ENCODE measurements at places on chromosomes 6 and 20.

GRCh38 chr6:358432-358831, 33.1 kb upstream of the IRF4 start:
- DNase-seq, result no peak

DNA sequence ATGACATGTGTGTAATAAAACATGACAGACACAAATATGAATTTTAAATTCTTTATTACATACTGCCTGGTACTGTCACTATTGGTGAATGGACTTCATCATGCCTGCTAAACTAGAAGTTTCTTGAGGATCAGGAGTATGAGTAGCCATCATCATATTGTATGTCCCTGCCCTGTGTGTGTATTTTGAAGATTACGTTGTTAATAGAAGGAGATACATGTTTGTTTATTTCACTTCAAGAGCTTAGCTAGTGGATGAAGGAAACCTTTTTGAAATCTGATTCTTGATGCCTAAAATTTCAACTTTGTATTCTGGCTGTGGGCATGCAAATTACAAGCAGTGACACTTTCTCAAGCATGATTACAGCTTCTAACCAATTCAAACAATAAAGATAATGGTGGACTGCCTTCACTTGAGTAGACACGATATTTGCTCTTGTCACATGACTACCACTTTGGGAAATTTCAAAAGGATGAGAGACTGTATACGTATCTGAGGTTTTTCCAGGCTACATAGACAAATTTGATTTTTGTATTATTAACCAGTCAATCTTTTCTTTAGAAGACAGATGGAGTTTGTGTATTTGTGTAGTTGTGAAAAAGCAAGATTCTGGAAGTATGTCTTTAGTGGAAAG, 3.5 kb downstream of the TBPL1 start:
- DNase-seq, result no peak

DNA sequence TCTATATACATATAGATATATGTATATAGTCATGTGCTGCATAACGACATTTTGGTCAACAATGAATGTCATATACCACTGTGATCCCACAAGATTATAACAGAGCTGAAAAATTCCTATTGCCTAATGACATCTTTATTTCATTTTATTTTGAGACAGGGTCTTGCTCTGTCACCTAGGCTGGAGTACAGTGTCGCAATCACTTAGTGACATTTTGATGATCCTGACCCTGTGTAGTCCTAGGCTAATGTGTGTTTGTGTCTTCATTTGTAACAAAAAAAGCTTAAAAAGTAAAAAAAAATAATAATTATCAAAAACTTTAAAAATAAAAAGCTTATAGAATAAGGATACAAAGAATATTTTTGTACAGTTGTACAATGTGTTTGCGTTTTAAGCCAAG, 4.0 kb upstream of the FAM8A1 start:
- DNase-seq, result no peak

DNA sequence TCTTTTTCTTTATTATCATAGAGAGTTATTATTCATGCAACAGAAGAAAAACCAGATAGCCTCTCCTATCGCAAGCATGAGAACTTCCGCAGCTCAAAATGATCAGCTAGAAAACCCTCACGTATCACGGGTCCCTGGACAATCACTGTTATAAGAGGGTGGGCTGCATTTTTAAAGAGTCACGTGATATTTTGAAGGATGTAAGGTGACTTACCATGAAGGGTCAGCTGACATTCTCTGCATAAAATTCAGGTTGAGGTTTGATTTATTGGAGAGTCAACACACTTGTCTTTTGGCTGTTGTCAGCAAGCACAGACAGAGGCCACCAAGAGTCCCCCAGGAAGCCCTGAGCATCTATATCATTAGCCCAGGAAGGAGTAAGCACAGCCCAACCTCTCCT, 39.5 kb downstream of the ID4 start:
- DNase-seq, result no peak

DNA sequence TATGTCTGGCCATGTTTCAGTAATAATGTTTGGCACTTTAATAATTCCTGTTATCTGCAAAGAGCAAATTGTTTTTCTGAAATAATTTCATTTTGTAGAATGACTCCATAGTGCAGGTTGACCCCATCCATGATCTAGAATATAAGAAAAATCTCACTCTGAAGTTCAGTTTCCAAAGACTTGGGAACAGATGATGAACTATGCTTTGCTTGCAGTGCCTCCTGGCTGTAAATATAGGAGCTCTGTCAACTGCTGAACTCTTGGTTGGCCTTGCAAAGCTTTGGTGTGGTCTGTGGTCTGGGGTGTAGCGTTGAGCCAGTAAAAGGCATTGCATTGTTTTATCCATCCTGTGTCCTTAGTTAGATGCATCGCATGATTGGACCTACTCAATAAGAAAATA, 104.0 kb downstream of the PLCB4 start:
- no peak for DNase-seq

DNA sequence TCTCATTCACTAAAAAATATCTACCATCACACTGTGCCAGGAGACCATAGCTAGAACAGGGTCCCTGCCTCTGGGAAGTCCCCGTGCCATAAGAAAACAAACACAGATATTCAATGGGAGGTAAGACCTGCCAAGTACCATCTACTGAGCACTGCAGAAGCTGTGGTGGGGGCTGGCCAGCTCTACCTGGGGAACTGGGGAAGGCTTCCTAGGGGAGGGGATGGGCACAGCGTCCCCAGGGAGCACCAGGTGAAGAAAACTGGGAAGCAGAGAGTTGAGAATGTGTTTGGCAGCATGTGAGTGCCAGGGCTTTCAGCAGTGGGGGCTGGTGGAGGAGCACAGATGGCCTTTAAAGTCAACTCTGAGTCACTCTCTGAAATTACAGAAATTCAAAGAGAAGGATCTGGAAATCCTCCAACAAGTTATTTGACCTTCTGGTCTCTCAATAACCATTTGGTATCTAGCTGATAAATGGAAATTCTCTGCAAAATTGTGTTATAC, 85.2 kb downstream of the SHLD1 start:
- no peak for DNase-seq

DNA sequence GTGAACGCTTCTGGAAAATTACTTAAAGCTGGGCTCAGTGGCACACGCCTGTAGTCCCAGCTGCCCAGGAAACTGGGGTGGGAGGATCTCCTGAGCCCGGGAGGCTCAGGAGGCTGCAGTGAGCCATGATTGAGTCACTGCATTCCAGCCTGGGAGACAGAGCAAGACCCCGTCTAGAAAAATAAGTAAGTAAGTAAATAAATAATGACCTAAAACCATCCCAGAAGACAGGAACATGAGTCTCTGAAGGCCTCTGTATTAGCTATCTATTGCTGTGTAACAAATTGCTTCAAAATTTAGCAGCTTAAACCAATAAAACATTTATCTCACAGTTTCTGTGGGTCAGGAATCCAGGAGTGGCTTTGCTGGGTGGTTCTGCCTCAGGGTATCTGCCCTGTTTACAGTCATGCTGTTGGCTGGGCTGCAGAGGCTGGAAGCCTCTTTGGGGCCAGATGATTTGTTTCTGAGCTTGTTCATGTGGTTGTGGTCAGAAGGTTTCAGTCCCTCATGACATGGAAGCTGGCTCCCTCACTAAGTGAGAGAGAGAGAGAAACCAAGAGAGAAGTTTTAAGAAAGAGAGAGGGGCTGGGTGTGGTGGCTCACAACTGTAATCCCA, 48.4 kb upstream of the NCOA3 start:
- peak; percentile 66 for DNase-seq

DNA sequence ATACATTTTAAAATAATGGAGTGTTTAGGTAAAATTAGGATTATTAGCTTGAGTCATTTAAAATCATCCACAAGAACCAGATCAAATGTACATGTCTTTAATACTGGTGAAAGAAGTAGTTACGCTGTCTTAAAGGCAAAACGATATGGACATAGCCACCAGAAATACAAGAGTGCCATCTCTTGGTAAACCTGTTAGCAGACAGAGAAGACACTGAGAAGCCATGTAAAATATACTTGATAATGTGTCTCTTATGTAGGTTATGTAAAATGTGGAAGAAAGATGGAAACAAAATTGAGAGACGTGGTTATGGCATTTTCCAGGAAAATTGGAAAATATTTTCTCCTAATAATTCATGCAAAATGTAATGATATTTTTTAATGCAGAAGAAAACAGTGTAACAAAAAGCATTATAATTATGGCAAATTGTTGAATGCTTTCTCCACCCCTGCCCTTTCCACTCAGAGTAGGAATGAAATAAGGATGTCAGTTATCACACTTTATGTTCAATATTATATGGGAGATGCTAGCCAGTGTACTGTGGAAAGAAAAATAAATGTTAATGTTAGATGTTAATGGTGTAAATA, 12.2 kb upstream of the SLC17A2 start:
- DNase-seq, result no peak

DNA sequence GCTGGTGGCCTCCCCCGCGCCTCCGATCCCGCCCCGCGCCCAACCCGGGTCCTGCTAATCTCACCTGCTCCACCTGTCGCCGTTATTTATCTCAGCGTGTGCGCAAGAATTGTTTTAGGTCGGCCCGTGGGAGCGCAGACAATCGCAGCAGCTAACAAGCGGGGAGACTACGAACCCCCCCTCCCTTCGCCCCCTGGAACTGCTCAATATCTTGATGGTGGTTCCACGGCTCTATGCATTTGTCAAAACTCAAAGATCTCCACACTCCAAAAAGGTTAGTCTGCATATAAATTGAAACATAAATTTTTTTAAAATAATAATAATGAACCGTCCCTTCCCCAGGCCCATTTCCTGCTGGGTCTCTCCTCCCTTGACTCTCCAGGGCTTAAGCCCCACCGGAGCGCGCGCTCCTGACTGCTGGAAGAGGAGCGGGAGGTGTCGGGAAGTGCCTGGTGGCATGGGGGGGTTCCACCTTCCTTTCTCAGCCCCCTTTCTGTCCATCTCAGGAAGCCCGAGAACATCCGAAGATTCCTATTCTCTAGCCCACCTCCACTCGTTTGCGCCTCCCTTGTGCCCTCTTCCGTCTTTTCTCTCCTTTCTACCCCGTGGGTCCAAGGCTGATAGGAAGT, 1.6 kb upstream of the MDGA1 start:
- no peak for DNase-seq

- DNase-seq, result no peak
Observed at GRCh38 chr6:163818719-163819118, 404.2 kb downstream of the QKI start.

GRCh38 chr6:26067367-26067766, 19.9 kb upstream of the HFE start:
- DNase-seq, result no peak

GRCh38 chr20:42110301-42110700, 492.1 kb upstream of the CHD6 start:
- DNase-seq, result no peak

- no peak for DNase-seq
Observed at GRCh38 chr6:68990317-68990716, 355.2 kb downstream of the ADGRB3 start.

DNA sequence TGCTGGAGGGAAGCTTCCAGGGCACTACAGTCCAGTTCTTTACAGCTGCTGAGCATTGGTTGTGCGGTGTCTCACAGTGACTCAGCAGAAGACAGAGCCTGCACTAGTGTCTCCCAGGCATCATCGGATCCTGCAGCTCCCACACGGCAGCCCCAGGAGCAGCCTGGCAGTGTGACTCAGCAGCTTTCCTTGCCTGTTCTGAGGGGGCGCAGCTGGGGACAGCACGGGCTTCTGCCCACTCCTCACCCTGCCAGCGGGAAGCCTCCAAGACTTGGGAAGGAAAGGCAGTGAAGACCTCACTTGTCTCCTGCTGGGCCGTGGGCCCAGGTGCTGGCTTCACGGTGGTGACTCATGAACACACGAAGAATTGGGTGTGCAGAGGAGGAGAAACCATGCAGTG, 165.4 kb downstream of the SYNDIG1 start:
- peak; percentile 31 for DNase-seq

DNA sequence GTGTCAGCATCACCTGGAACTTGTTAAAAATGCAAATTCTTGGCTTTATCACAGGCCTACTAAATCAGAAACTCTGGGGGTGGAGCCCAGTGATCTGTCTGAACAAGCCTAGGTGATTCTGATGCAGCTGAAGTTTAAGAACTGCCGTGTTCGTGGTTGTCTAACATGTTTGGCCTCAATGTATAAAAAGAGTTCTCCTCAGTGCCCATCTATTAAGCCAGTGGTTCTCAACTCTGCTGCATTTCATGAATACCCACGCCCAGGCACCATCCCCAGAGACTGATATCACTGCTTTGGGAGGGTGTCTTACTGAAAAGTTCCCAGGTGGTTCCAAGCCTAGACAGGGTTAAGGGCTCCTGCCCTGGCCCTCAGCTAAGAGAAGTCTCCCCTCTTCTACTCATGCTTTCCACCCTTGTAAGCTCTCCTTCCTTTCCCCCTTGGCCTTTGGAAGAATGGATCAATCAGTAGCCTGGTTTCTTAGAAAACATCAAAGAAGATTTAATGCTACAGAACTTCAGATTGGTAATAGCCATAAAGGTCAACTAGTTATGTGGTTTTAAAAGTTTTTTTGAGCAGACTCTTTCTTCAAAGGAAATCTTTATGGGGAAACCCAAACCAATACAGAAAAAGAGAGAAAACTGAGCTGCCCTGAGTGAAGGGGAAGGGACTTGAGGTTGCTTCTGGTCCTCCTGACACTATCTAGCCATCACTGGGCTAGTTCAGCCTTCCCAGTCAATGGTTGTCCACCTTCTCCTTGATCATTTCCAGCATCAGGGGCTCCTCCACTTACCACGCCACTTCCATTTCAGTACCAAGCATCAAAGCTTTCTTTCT, 38.9 kb upstream of the TNFAIP3 start:
- no peak for DNase-seq

DNA sequence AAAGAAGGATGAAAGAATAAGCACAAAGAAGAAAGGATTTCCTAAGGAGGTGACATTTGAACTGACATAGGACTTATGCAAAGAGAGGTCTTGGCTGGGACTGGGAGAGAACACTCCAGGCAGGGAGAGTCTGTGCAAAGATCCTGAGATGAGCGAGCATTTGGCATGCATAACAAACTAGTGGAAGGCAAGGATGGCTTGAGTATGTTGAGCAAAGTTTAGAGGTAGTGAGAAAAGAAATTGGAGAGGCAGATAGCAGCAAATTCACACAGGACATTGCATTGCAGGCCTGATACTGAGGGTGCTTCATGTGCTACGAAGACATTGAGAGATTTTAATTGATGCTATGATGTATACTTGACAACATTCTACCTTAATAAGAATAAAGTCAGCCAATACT, 237.8 kb downstream of the ZNF217 start:
- no peak for DNase-seq

DNA sequence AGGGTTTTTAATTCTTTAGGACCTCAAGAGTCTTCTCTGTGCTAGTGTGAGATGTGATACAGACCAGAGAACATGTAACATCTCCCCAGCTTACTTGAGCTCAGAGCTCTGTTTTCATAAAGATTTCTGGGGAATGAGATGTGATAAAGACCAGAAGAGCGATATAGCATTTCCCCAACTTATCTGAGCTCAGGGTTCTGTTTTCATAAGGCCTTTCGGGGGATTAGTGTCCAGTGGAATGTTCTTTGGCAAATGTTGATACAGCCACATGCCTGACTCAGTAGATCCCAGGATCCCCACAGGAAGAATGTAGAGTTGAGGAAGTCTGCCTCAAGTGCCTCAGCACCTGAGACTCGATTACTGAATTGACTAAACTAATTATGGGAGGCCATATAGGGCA, 18.7 kb upstream of the TOP1 start:
- DNase-seq, result no peak

GRCh38 chr6:130629640-130630039, 197.6 kb upstream of the SMLR1 start:
- DNase-seq, result no peak
